Neuronal stem cell (in vitro differentiated cells): ENCODE measurements at places on chromosomes 3 and 15.

DNA sequence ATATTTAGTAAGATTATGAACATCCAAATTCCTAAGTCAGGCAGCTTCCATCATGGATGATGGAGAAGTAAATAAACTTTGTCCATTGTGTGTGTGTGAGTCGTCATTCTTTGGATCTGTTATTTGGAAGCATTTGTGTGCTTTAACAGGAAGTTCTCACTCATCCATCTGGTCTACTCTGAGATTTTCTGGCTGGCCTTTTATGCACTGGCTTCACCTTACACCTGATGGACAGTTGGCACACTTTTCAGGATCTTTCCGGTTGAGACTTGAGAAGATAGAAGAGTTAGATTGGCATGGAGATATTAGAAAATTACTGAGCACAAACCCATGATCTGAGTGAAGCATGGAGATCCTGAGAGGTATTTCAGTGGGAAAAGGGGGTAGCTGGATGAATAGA is 12.6 kb downstream of the SYNPR start:
- H3K27me3 ChIP-seq, result no peaks in the 10 kb centered on the region
- DNase-seq, result no peak
- H3K4me1 ChIP-seq, result no peaks in the 10 kb centered on the region

- no peak for DNase-seq
- H3K36me3 ChIP-seq, result peaks cover 21% of the 10 kb centered on the region
- H3K27me3 ChIP-seq, result no peaks in the 10 kb centered on the region
- H3K4me1 ChIP-seq, result peaks cover 14% of the 10 kb centered on the region
Measured at GRCh38 chr15:65577129-65577996, 33.6 kb downstream of the INTS14 start.

GRCh38 chr3:155747946-155748290 is 3.0 kb upstream of the PLCH1 start:
- no peaks in the 10 kb centered on the region for H3K27me3 ChIP-seq
- H3K4me3 ChIP-seq, result no peak overlapping the region
- no peaks in the 10 kb centered on the region for H3K36me3 ChIP-seq
- H3K27ac ChIP-seq, result no peak overlapping the region
- peaks cover 44% of the 10 kb centered on the region for H3K4me1 ChIP-seq

DNA sequence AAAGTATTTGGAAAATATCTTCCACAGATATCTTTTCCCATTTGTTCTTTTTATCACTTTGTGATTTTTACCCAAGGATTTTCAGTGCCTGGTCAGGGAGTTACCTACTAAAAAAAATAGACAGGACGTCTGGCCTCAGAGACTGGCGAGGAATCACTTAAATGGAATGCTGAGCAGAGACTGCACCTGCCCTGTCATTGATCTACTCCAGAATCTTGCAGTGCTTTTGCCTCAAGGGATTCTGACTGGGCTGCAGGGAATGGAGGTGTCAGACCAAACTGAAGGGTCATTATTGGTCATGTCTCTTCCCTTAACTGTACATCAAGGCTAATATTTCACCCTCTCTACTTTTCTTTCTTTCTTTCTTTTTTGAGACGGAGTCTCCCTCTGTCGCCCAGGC is 12.1 kb upstream of the RYR3 start:
- no peaks in the 10 kb centered on the region for H3K27me3 ChIP-seq
- H3K4me3 ChIP-seq, result no peak overlapping the region
- no peaks in the 10 kb centered on the region for H3K36me3 ChIP-seq
- H3K27ac ChIP-seq, result no peak overlapping the region

- H3K4me1 ChIP-seq, result no peaks in the 10 kb centered on the region
- no peak for DNase-seq
- no peak overlapping the region for H3K4me3 ChIP-seq
- no peaks in the 10 kb centered on the region for H3K36me3 ChIP-seq
- no peak overlapping the region for H3K27ac ChIP-seq
Measured at GRCh38 chr3:170760174-170760526, 109.8 kb downstream of the RPL22L1 start.

GRCh38 chr15:29612096-29612495 is 210.2 kb downstream of the TJP1 start:
- no peak overlapping the region for H3K4me3 ChIP-seq
- DNase-seq, result no peak
- H3K36me3 ChIP-seq, result no peaks in the 10 kb centered on the region
- no peaks in the 10 kb centered on the region for H3K27me3 ChIP-seq
- peaks cover 7% of the 10 kb centered on the region for H3K4me1 ChIP-seq

DNA sequence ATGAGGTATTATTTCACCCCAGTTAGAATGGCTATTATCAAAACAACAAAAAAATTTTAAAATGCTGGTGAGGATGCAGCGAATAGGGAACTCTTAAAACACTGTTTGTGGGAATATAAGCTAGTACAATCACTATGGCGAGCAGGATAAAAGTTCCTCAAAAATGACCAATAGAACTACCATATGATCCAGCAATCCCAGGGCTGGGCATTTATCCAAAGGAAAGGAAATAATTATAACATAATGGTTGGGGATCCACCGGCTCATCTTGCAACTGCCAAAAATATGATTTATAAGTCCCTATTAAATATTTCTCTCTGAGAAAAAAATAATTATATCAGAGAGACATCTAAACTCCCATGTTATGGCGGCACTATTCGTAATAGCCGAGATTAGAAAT is 127.6 kb upstream of the MME start:
- no peaks in the 10 kb centered on the region for H3K36me3 ChIP-seq
- peaks cover 2% of the 10 kb centered on the region for H3K4me1 ChIP-seq
- no peak overlapping the region for H3K27ac ChIP-seq
- H3K4me3 ChIP-seq, result no peak overlapping the region

DNA sequence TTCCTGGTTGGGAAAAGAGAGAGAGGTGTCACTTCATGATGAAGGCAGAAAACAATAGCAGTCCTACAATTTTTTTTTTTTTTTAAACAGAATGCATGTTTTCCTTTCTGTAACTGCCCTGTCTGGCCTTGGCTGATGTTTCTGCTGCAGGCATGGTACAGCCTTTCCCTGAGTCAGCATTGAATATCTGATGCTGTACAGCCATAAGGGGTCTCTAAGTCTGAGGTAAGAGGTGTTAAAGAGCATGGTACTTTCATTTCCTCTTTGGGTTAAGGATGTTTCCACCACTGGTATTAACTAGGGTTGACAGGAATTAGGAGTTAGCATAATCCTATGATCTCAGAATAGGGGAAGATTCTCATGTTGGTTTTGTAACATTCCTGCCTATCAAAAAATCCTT is 147.4 kb downstream of the CHST2 start:
- peaks cover 1% of the 10 kb centered on the region for H3K4me1 ChIP-seq
- H3K4me3 ChIP-seq, result no peak overlapping the region
- H3K27me3 ChIP-seq, result no peaks in the 10 kb centered on the region
- H3K27ac ChIP-seq, result no peak overlapping the region

DNA sequence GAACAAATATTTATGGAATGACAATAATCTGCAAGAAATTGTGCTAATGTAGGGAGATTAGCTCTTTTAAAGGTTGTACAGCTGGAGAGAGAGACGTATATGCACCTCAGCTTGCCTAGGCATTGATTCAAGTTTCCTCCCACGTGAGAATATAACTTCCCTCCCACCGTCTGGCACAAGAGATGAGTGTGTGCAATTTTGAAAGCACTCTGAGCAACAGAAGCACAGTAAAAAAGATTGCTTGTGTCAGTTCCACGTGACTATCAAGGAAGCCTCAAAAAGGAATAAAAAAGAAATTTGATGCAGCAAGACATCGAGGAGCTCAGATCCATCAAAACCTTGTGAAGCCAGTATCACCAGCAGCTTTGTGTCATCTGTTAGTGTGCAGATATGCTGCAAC is 435.3 kb downstream of the TUSC7 start:
- peaks cover 12% of the 10 kb centered on the region for H3K4me1 ChIP-seq
- no peaks in the 10 kb centered on the region for H3K36me3 ChIP-seq
- H3K27me3 ChIP-seq, result no peaks in the 10 kb centered on the region
- H3K4me3 ChIP-seq, result no peak overlapping the region

- no peak overlapping the region for H3K27ac ChIP-seq
- H3K36me3 ChIP-seq, result no peaks in the 10 kb centered on the region
- no peak for DNase-seq
- H3K4me3 ChIP-seq, result no peak overlapping the region
- H3K4me1 ChIP-seq, result no peaks in the 10 kb centered on the region
- no peaks in the 10 kb centered on the region for H3K27me3 ChIP-seq
Measured at GRCh38 chr3:69410301-69410700, 24.4 kb upstream of the FRMD4B start.

DNA sequence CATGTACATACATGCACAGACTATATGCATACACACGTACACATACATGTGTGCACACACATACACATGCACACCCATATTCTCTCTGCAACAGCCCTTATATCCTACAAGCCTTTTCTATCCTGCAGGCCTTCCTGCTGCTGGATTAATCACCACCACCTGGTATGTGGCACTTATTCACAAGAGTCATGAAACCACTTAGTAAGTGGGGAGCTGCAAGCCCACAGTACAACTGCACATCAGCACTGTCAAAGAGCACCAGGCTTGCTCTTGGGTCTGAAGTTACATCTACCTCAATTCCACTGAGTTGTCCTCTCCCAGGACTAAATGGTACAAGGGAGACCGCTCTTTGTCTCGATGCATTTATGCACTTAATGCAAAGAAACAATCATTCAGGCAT is 233.2 kb downstream of the KLF13 start:
- no peaks in the 10 kb centered on the region for H3K4me1 ChIP-seq
- H3K27me3 ChIP-seq, result no peaks in the 10 kb centered on the region
- no peak overlapping the region for H3K4me3 ChIP-seq
- H3K36me3 ChIP-seq, result no peaks in the 10 kb centered on the region
- DNase-seq, result no peak

DNA sequence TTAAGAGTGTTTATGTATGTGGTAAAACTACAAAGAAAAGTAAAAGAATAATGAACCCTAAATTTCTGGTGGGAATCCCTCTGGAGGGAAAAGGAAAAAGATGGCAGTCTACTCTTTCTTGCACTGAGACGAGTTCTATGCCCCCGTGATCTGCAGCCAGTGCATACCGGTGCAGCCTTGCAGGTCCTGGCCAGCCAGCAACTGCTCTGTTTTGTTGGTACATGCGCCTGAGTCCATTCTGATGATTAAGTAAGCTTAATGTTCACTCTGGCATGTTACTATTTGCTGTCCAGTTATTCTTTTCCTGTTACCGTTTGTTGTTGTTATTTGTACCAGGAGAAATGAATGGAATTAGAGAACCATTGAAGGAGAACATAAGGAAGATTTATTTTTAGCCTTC is 95.1 kb upstream of the TMC3 start:
- no peaks in the 10 kb centered on the region for H3K36me3 ChIP-seq
- H3K4me1 ChIP-seq, result no peaks in the 10 kb centered on the region
- no peak overlapping the region for H3K4me3 ChIP-seq
- DNase-seq, result no peak
- peaks cover 2% of the 10 kb centered on the region for H3K27me3 ChIP-seq

DNA sequence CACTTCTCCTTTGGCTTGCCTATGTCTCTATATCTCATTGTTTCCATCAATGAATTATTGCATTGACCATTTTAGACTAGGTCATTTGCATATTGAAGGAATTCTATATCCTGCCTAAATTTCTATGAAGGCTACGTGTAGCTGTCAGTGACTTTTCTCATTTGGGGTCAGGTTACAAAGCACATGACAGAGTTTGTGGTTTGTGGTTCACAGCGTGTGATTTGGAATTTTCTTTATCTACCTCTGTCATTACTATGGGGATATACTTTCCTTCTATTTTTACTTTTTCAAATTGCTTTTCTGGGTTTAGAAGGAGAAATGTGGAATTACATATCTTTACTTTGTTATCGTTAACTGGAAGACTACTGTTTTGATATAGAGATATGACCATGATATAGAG is 317.3 kb upstream of the CFAP20DC start:
- no peaks in the 10 kb centered on the region for H3K27me3 ChIP-seq
- H3K4me3 ChIP-seq, result no peak overlapping the region
- no peak overlapping the region for H3K27ac ChIP-seq
- no peak for DNase-seq
- peaks cover 2% of the 10 kb centered on the region for H3K4me1 ChIP-seq

GRCh38 chr3:105253225-105253624 is 113.5 kb upstream of the ALCAM start:
- peaks cover 7% of the 10 kb centered on the region for H3K4me1 ChIP-seq
- H3K27ac ChIP-seq, result peak overlapping the region; percentile 59
- no peaks in the 10 kb centered on the region for H3K36me3 ChIP-seq
- no peaks in the 10 kb centered on the region for H3K27me3 ChIP-seq
- no peak overlapping the region for H3K4me3 ChIP-seq

DNA sequence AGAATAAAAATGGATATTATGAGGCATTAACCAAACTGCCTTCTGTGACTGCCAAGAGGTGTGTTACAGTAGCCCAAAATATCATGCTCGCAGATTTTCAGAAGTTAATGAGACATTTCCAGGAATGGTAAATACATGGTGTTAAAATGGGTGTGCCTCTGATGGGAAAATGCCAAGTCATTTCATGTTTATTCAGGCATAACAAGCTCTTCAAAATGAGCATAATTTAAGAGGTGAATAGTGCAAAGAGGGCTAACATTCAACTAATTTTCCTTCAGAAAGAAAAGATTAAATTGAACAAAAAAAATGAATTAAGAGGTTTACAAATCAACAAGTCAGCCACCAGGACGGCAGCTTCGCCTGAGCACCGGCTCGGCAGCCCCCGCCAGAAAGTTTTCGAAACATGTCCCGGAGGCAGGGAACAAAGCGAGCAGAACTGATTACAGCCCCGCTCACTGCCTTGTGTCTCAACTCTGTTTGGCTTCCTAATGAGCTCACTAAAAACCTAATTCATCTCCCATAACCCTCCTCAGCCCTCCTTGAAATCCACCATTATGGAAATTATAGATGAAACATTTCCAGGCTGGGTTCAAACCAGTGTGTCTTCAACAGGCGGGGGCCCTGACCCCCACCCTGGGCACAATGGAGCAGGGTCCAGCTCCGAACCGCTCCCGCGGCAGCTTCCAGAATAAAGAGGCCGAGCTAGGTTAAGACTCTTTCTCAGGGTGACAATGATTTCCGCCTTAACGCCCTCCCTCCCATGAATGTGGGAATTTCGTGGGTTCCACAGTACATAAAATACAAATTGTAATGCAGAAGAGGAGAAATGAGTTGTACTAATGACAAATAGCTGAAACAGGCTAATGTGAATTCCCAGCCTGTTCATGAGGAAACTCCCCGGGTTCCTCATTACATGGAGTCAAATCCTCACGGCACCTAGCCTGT is 43.9 kb downstream of the MEIS2 start:
- peak; percentile 51 for DNase-seq
- peaks cover 17% of the 10 kb centered on the region for H3K4me1 ChIP-seq
- H3K27me3 ChIP-seq, result no peaks in the 10 kb centered on the region
- peak overlapping the region; percentile 97 for H3K27ac ChIP-seq
- peak overlapping the region; percentile 14 for H3K4me3 ChIP-seq
- no peaks in the 10 kb centered on the region for H3K36me3 ChIP-seq
